AG09319 (cell line): ENCODE measurements at places on chromosomes 4 and X.

GRCh38 chrX:123153846-123154335 lies 30.2 kb upstream of the GRIA3 start:
- no peak for DNase-seq

DNA sequence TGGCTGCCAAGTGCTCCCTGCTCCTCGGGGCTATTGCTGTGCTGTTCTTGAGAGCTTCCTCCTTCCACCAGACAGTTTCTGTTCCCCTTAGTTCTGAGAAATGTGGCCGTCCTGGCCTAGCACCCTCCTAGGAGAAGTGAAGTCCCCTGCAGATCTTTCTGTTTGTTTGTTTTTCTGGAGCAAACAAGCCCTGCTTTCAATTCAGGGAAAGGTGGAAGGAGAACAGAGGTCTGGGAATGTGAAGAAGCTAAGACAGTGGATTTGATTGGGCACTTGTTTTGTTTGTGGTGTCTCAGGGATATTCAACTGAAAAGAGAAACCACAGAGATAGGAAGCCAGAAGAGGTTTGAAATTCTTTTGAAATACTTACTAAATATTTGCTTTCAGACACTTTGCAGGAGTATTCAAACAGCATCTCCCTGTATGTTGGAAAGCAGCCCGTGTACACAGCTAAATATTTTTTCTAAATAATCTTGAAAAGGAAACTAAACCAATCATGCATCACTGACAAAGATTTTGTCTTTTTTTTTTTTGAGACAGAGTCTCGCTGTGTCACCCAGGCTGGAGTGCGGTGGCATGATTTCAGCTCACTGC lies 36.5 kb upstream of the PPM1K start:
- DNase-seq, result no peak

DNA sequence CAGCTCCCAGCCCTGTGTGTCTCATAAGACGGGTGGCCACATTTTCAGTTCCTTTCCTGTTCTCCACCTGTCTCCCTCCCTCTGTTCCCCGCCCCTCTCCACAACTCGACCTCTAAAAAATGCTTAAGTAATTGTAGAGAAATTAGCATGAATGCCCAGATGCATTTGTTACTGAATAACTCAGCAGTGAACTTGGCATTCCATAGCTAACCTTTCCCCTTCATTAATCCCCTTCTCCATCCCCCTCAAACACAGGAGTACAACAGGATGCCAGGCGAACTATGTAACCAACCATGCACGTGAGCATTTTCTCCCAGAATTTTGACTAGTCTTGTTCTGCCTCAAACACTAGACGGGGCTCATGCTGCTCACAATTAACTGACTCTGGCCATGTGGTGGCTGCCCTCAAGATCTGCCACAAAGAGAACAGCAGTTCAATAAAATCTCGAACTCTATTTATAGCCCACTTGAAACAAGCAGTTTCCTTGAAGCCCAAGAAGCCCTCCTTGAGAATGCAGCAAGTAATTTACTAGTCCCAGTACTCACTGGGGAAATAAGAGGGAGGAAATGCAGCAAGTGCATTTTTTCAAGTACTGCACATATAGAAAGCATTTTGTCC lies 351.2 kb downstream of the ARHGAP24 start:
- peak; percentile 45 for DNase-seq

GRCh38 chr4:4395849-4396627 lies 9.1 kb downstream of the NSG1 start:
- DNase-seq, result no peak

DNA sequence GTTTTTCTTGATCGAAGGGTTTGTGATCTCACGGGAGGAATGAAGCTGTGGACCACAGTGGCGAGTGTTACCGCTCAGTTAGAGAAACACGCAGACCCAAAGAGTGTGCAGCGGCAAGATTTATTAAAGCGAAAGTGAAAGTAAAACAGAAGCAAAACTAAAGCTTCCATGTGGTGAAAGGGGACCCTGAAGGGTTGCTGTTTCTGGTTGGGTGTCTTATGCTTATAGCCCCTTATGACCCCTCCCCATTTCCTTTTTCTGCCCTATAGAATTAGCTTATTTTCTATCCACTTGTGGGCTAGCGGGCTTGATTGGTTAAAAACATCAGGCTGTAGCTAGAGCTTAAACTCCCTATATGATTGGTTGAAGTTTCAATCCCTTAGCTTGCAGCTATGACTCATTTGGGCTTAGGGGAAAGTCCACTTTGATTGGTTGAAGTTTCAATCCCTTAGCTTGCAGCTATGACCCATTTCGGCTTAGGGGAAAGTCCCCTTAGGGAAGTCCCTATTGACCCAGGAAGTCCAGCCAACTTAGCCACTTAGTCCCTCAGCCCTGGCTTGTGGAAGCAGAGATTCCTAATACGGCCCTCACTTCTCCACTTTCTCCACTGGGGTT lies 171.2 kb upstream of the NWD2 start:
- no peak for DNase-seq

DNA sequence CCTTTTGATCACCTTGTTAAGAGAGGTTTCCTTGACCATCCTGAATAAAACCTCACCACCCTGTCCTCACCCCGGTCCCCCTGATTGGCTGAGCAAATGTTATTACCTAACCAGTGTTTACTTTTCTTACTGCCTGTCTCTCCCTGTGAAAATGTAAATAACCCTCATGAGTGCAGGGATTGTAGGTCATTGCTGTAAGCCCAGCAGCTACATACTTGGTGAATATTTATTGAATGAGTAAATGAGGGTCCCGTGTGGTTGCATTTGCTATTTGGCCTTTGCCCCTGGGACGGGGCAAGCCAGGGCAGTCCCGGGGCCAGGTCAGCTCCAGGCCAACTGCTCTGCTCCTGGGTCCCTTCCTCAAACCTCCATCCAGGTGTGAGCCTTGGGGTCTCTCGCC lies 55.5 kb upstream of the CLCN4 start:
- DNase-seq, result no peak

- DNase-seq, result no peak
These were observed 3.8 kb upstream of the CXCR3 start for GRCh38 chrX:71622032-71622575.

- peak; percentile 35 for DNase-seq
These were observed 119.5 kb upstream of the CHRDL1 start for GRCh38 chrX:110915111-110915510.

- no peak for DNase-seq
These were observed 892.1 kb upstream of the INTU start for GRCh38 chr4:126740687-126741086.

DNA sequence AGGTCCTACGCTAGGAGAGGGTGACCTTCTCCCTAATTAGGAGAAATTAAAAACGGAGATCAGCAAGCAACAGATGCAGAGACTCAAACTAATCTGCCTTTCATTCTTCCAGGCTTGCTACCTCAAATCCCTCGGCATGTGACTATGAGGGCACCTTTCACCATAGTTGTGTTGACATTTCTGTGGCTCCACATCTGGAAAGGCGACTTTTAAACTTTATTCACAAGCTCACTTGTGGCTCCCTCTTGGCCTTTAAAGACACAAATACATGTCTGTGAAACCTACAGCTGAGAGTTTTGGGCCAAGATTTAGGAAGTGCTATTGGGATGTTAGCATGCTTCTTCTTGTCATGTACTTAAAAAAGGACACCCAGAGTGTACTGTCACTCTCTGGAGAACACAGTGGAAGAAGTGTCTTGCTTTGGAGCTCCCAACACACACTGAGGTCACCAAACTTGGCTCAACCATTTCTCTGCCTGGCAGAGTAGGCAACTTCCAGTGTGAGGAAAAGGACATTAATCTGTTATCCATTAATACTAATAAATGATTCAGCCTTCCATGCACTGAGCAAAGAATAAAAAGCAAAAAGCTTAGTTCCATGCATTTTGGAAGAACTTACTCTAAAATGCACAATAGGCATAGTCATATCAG lies 60.1 kb downstream of the LDB2 start:
- DNase-seq, result no peak

GRCh38 chr4:8393593-8394038 lies 46.9 kb downstream of the ACOX3 start:
- DNase-seq, result peak; percentile 94

GRCh38 chrX:4379071-4379470 lies 665.6 kb upstream of the PRKX start:
- no peak for DNase-seq

DNA sequence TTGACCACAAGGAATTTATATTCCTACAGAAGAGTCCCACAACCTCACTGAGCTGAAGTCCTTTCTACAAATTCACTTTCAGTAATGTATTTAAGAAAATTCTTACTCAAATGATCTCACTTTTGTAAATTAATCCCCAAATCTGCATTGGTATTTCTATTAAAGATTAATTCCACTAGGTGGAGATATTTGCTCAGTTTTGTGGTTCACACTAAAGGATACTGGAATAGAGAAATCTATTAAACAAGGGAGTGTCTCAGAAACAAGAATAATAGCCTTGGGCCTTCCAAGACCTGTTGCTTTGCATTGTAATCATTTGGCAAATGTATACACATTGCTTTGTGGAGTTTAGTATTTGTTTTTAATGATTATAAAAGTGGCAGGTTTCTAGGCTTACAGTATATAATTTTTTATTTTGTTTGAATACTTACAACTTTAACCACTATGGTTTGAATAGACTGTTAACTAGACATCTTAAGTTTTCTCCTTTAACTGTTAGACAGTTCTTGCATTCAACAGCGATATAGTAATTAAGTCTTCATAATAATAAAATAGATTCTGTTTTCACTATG lies 25.9 kb downstream of the CFAP299 start:
- DNase-seq, result no peak

DNA sequence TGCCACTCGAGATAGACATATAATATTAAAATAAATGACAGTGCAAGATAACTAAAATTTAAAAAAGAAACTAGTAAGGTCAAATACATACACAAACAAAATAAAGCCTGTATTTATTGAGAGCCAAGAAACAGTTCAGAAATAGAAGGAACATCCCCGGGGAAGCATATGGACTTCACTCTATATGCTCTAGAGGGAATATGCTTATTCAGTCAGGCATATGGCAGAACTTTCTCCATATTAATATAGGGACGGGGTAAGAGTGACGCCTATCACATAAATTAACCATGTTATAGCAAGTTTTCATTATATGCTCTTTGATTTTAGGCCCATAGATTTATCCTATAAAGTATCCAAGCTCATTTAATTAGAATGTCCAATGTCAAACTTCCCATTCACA lies 56.7 kb upstream of the EFHC2 start:
- no peak for DNase-seq

DNA sequence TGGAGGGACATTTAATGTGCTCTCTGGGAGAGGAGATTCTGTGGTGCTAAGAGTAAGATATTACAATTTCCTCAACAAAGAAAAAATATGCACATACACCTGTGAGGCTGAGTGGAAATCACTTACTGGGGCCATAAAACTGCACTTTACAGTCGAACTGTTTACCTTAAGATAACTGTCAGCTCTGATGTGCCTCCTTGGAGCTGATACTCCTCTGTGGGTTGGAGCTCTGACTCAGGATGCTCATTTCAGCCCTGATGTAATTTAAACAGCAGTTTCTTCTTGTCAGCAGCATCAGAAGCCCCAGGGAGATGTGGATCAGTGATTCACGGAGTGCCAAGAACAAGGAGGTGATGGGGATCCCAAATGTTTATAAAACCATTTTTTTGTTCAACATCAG lies 241.9 kb upstream of the SFRP2 start:
- DNase-seq, result no peak

DNA sequence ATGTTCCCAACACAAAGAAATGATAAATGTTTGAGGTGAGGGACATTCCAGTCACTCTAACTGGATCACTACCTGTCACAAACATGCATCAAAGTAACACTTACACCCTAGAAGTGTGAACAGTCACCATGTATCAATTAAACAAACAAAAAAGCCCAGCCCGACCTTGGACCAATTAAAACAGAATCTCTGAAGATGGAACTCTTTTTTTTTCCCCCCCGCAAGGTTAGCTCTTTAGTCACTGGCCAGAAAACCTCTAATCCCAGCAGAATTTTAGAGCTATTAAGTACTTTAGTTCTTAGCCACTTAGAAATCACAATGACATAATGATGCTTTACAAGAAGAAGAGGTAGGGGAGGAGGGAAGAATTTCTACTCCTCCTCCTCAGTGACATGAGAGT lies 154.5 kb downstream of the PALLD start:
- no peak for DNase-seq

GRCh38 chrX:25544641-25545040 lies 528.9 kb upstream of the ARX start:
- DNase-seq, result no peak

DNA sequence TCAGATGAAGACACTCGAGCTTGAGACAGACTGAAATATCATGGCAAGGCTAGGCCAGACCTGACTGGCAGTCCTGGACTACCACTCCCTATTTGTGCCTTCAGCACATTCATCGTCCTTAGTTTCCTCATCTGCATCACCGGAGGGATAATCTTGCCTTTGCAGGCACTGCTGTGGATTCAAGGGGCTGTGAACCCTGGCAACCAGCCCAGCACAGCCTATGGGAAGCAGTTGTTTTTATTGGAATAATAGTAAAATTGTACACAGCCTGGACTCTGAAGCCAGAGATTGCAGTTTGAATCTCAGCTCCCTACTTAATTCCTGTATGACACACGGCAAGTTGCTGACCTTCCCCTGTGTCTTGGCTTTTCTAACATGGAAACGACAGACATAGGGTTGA lies 161.0 kb downstream of the NSUN7 start:
- DNase-seq, result no peak

GRCh38 chr4:151472297-151472696 lies 63.3 kb downstream of the FHIP1A start:
- DNase-seq, result no peak

DNA sequence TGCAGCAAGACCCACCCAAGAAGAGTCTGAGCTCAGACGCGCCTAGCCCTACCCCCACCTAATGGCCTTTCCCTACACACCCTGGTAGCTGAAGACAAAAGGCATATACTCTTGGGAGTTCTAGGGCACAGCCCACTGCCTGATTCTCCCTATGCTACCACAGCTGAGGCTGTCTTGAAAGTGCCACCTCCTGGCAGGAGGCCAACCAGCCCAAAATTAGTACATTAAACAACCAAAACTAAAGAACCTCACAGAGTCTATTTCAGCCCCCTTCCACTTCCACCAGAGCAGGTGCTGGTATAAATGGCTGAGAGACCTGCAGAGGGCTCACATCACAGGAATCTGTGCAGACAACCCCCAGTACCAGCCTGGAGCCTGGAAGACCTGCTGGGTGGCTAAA lies 119.1 kb downstream of the HMGN5 start:
- DNase-seq, result no peak

DNA sequence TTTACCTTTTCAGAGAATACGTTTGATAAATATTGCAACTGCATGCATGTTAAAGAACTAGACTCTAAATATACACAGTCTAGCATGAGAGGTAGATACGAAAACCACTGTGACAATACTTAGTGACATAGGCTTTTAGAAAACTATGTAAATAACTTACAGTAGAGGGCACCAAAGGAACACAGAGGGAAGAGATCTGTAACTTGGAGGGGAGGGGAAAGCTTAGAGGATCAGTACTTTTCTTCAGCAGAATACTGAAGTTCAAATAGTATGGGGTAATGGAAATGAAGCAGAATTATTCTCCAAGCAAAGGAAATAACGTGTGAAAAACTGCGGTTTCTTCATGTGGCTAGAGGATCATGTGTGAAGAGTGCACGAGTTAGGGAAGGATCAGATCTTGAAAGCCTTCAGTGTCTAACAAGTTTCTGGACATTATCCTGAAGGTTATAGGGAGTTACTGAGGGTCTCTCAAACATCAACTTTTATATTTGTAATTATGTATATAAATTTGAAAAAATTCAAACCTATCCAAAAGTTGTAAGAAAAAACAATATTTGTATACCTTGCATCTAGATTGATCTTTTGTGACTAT lies 264.3 kb downstream of the NPFFR2 start:
- peak; percentile 20 for DNase-seq

- no peak for DNase-seq
These were observed 15.7 kb upstream of the HSFX1 start for GRCh38 chrX:149758068-149758714.

GRCh38 chr4:3706565-3707422 lies 59.4 kb upstream of the ADRA2C start:
- DNase-seq, result no peak
